ENCODE measurements at places on chromosomes 12 and 14.

- no peak for DNase-seq
Measured at GRCh38 chr14:105273062-105273461, 24.7 kb downstream of the BTBD6 start.

GRCh38 chr14:104356020-104356737 is 217.8 kb downstream of the KIF26A start:
- no peak for DNase-seq

DNA sequence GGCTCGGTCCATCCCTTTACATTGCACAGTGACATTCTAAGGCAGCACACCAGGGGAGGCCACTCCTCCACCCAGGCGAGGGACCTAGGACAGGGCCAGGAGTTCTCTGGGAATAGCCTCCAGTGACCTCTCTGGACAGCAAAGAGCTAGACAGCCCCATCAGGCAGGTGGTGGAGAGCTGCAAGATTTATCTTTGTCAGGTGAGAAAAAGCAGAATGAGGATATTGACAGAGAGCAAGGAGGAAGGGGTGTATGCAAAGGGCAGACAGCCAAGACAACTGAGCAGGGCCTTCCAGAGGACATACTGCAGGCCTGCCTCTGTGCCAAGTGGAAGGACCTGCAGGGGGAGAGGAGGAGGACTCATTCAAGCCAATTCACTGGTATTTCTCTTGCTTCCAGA is 112.4 kb upstream of the MAX start:
- no peak for DNase-seq

- DNase-seq: no peak
Measured at GRCh38 chr12:26275313-26276131, 80.1 kb downstream of the SSPN start.
